ENCODE measurements at places on chromosomes 16 and 17.

DNA sequence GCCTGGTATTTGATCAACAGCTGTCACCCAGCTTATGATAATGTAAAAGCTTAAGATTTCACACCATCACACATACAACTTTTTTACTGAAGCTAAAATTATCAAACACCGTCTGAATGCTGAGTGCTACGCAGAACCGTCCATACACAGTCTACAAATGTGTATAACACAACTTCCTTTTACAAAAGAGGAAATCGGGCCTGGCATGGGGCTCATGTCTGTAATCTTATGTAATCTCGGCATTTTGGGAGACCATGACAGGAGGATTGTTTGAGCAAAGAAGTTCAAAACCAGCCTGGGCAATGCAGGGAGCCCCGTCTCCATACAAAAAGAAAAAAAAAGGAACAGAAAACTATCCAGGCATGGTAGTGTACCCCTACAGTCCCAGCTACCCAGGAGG is 19.6 kb upstream of the QRICH2 start:
- DNase-seq: no peak

GRCh38 chr17:82528484-82529265 is 9.1 kb downstream of the FOXK2 start:
- no peak for DNase-seq

DNA sequence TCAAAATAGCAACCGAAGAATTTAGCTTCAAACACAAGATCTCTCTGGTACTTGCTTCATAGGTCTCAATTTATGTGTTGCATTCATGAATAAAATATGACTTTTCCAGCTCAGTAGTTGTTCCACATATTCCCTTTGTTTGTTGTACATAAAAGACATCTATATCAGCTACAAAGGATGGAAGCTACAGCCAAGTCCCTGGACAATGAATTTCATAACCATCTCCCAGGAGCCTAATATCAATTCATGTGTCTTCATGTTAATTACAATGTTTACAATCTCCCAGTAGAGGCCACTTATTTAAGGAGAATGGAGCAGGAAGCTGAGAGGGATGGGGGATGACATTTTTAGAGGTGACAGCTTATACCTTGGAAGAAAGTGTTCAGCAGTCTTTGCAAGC is 3.3 kb downstream of the CLEC3A start:
- DNase-seq: no peak

- no peak for DNase-seq
Measured at GRCh38 chr17:72764632-72765041, 327.9 kb downstream of the SLC39A11 start.

DNA sequence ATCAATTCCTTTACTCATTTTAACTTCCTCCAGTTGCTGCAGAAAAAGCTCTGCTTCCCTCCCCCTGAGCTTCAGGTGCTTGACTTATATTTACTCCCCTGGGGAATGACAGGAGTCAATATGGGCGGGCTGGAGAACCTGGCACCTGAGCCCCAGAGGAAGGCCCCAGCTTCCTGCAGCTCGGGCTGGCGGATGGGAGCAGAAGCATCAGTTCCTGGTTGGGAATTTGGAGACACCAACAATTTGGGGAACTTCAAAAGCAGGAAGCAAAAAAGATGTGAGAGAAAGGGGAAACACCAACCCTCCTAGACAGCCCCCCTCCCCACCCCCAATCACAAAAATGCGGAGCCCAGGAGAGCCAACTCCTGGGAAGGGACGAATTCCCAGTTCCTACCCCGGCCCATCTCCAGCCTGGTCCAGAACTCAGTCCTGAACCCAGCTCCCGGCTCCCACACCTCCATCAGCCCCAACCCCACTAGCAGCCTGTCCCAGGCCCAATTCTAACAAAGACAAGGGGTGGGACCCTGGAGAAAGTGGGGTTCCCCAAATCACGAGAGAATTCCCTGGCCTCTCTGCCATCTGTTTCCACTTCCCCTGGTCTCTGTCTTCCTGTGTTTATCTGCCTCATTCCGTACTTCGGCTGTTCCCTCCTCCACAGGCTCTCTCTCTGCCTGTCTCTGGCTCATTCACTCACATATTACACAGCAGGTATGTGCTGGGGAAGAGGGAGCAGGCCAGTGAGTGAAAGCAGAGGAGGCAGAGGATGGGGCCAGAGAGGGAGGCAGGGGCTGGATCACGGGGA is 16.2 kb upstream of the ASGR2 start:
- no peak for DNase-seq

GRCh38 chr16:73420676-73421075 is 372.7 kb upstream of the ZFHX3 start:
- DNase-seq: no peak

DNA sequence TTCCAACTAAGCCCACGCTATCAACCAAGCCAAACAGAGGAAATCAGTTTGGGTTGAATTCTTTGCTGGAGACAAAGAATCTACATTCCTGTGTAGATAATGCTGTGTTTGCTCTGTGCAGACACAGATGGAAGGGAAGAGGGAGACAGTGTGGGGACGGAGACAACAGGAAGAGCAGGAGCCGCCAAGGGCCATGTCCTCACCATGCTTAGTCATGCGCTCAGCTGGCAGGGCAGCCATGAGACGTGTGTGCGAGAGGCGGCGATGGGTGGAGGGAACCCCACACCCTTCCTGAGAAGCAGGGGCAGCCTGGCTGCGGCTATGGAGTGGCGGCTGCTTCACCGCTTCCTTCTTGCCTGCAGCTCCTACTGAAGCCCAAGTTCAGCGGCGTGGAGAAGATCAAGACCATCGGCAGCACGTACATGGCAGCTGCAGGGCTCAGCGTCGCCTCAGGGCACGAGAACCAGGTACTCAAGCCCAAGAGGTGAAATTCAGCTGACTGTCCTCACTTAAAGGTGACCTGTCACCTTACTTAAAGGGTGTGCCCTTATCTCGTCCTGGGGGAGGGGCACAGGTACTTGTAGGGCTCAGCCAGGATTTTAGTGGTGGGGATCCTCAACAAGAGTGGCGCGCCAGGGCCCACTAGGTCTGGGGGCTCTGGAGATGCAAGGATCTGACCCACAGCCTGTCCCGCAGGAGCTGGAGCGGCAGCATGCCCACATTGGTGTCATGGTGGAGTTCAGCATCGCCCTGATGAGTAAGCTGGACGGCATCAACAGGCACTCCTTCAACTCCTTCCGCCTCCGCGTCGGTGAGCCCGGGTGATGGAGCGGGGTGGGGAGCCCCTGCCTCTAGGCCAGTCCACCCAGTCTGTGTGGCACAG is 47.5 kb downstream of the ADCY7 start:
- no peak for DNase-seq

DNA sequence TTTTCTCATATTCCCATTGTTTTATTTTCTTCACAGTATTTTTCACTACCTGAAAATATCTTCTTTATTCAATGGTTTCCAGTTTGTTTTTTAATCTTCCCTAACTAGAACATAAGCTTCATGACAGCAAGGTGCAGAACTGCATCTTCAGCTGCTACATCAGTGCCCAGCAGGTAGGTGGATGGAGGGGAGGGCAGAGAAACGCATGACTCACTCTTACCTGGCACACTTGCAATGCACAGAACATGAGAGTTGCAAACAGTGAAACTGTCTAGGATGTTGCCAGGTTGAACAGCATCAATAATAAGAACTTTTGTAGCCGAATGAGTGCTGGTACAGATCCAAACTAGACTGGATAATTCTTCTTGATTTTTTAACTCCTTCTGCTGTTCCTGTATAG is 127.1 kb downstream of the SPAG9 start:
- no peak for DNase-seq

DNA sequence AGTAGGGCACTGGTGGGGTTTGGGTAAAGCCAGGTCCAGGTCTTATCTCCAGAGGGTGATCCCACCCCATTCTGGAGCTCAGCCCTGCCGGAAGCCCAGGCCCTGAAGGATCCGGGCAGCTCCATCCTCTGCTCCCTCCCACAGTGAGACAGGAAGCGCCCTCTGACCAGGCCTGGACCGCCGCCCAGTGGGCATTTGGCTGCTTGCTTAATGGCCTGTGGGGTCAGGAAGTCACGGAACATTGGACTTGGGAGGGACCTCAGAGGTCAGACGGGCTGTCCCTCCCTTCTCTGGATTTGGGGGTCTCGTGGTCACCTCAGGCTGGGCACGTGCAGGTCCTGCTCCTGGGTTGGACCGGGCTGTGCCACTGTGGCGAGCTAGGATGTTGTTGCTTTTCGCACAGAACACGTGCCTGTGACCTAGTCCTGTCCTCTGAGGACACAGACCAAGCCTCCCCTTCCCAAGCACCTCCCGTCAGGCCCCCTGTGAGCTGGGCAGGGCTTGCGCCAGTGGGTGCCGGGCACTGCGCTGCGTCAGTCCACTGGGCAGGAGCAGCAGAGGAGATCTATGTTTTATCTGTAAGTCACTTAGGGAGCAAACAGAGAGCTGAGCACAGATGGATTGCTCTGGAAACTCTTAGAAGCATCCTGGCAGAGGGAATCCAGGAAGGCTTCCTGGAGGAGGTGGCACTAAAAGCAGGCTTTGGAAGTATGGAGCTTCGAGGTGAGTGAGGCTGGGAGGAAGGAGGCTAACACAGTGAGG is 49.4 kb upstream of the GSE1 start:
- DNase-seq: no peak

DNA sequence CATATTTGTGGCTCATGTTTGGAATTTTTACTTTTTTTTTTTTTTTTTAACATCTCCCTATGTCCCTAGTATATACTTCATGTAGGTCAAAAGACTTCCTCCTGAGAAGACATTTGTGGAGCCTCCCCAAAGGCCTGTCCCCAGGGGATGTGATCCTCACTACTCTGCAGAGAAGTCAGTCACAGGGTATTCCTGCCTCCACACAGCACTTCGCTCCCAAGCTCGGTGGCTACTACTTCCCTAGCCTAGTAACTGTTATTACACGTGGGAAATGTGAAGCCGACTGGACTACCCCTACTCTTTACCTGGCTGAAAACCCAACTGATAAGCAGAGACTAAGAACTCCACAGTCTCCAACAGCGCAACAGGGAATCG is 116.8 kb downstream of the HIC1 start:
- no peak for DNase-seq

DNA sequence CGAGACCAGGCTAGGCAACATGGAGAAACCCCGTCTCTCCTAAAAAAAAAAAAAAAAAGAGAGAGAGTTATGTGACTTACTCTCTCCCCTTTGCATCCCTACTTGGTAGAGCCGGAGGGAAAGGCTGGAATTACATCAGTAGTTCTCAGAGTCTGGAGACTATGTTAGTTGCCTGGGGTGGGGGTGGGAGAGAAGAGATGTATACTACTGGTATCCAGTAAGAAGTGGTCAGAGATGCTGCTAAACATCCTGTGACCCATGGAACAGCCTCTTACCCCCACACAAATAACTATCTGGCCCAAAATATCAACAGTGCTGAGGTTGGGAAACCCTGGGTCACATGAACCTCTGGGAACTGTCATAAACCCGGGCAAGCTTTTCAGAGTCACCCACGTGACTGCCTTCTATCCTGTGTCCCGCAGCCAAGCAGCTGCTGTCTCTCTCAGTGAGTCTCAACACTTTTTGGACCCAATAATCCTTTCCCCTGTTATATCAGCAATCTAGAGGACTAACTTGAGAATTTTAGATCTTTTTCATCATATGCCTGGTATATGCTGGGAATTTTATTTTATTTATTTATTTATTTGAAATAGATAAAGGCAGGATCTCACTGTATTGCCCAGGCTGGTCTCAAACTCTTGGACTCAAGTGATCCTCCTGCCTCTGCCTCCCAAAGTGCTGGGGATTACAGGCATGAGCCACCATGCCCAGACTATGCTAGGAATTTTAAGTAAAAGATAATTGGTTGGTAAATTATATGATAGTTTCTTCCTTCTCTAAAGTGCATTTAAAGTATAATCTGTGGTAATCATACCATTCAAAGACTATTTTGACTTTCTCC is 8.7 kb downstream of the EIF1 start:
- no peak for DNase-seq

- DNase-seq: no peak
Measured at GRCh38 chr17:45791935-45792334, 7.8 kb downstream of the CRHR1 start.

- no peak for DNase-seq
Measured at GRCh38 chr17:2854143-2855055, 58.2 kb downstream of the RAP1GAP2 start.

GRCh38 chr17:3988297-3989040 is 24.2 kb upstream of the ATP2A3 start:
- DNase-seq: no peak

DNA sequence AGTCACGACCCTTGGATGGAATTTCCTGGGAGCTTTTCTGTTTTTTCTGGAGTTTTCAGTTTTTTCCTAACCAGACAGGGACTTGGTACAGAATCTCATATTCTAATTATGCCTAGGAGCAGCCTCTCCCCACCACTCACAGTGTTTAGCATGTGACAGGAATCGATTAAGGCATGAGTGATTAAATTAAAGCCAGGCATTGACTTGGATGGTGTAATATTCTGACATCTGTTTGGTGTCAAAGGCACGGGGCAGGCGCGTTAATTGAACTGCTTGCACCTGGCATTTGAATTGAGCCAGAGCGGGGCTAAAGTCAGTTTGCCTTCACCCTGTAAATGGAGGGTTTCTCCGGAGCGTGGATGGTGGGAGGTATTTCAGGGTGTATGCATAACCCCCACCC is 11.9 kb downstream of the MAPT start:
- DNase-seq: no peak

- DNase-seq: no peak
Measured at GRCh38 chr16:19127674-19128131, 13.9 kb downstream of the ITPRIPL2 start.

DNA sequence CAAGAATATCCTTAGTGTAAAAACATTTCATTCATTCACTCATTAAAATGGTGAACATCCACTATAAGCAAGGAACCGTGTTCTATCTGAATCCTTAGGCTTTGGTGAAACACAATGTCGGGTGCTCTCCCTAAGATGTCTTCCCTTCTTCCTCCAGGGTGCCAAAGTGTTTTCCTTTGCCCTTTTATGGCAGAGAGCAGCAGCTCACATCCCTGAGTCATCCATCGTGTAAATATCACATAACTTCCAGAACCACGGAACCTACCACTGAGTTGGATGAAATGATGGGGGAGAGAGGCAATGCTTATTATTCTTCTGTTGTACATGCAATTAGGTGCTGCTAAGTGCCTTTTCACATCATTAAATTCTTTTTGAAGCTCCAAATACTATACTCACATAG is 50.2 kb downstream of the DNAH3 start:
- DNase-seq: no peak

DNA sequence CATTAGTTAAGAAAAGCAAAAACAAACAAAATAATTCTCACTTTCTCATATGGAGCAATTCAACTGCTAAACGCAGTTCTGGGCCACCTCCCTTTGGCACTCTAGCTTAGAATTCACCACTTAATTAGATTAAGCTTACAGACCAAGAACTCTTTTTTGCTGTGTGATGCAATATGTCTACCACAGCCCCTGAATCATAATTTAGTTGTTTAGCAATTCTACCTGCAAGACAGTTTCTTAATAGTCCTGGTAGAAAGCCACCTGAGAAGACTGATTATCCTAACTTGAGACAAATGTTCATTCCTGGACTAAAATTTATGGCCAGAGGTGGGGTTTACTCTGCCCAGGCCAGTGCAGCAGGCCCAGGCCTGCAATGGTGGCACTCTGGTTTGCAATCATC is 205.9 kb downstream of the HS3ST3A1 start:
- DNase-seq: no peak

- no peak for DNase-seq
Measured at GRCh38 chr17:50027172-50027880, 28.6 kb upstream of the ITGA3 start.
